H1 (cell line): ENCODE measurements at places on chromosomes 12 and 14. TPM values are rescaled to one million over a fixed set of nuclear protein-coding genes. Genes with fewer than 3 reads are reported as not detected.

HOXC12 gene
- not detected in 2 replicates for total RNA-seq

AMIGO2 gene
- 3.3 TPM in 2 replicates for total RNA-seq

MYBPC1 gene
- not detected in 2 replicates for total RNA-seq

PTPRR gene
- total RNA-seq = 0.07 and 0.27 TPM in 2 replicates

HPD gene
- 0.38 and 0.56 TPM in 2 replicates for total RNA-seq

MDM1 gene
- total RNA-seq = 9.5 and 10.7 TPM in 2 replicates

FBXW8 gene
- total RNA-seq = 15.9 and 16.0 TPM in 2 replicates

ITGB7 gene
- total RNA-seq = 0.54 and 1.2 TPM in 2 replicates

CLEC6A gene
- total RNA-seq = not detected in 2 replicates

TSPAN19 gene
- not detected in 2 replicates for total RNA-seq

FKBP11 gene
- 65.1 and 75.6 TPM in 2 replicates for total RNA-seq

CCDC197 gene
- not detected in 2 replicates for total RNA-seq

SGPP1 gene
- 6.8 and 8.1 TPM in 2 replicates for total RNA-seq

ATF1 gene
- 41.6 and 41.8 TPM in 2 replicates for total RNA-seq

IQSEC3 gene
- total RNA-seq = 3.1 and 3.6 TPM in 2 replicates

TMEM132D gene
- 9.6 and 10.1 TPM in 2 replicates for total RNA-seq

RESF1 gene
- total RNA-seq = 116 and 128 TPM in 2 replicates

ERO1A gene
- total RNA-seq = 36.5 and 42.0 TPM in 2 replicates

SYNDIG1L gene
- 3.0 and 3.5 TPM in 2 replicates for total RNA-seq

RPL10L gene
- not detected in 2 replicates for total RNA-seq

POTEM gene
- total RNA-seq = not detected in 2 replicates

FAM222A gene
- 1.1 and 1.5 TPM in 2 replicates for total RNA-seq

DLK1 gene
- 0.42 and 1.3 TPM in 2 replicates for total RNA-seq

AMHR2 gene
- total RNA-seq = 0.34 and 0.35 TPM in 2 replicates

TAS2R42 gene
- not detected in 2 replicates for total RNA-seq

SPRYD3 gene
- total RNA-seq = 6.6 and 6.8 TPM in 2 replicates

PPP4R4 gene
- 9.4 and 9.6 TPM in 2 replicates for total RNA-seq

MON2 gene
- 21.8 and 22.1 TPM in 2 replicates for total RNA-seq

AICDA gene
- total RNA-seq = not detected in 2 replicates

SLC6A12 gene
- 0.65 and 1.1 TPM in 2 replicates for total RNA-seq

GALNT9 gene
- 2.0 and 3.3 TPM in 2 replicates for total RNA-seq

PARP11 gene
- total RNA-seq = 12.8 and 13.3 TPM in 2 replicates

FGF6 gene
- total RNA-seq = not detected in 2 replicates

KCNH5 gene
- 0.50 and 0.55 TPM in 2 replicates for total RNA-seq

SLC39A5 gene
- total RNA-seq = 0.25 TPM in 1 of 2 replicates, not detected in the other

ORAI1 gene
- 28.4 and 29.9 TPM in 2 replicates for total RNA-seq

ABCC9 gene
- not detected in 2 replicates for total RNA-seq

DEGS2 gene
- total RNA-seq = 0.61 and 0.94 TPM in 2 replicates

ARPC3 gene
- total RNA-seq = 160 and 170 TPM in 2 replicates

NXPH4 gene
- total RNA-seq = 1.7 and 1.8 TPM in 2 replicates

CD27 gene
- total RNA-seq = 0.28 TPM in 1 of 2 replicates, not detected in the other

OR11G2 gene
- not detected in 2 replicates for total RNA-seq

ALX1 gene
- 0.73 and 0.80 TPM in 2 replicates for total RNA-seq

DTX1 gene
- 6.9 and 8.6 TPM in 2 replicates for total RNA-seq

RFLNA gene
- 6.4 and 8.1 TPM in 2 replicates for total RNA-seq

PIWIL1 gene
- not detected in 2 replicates for total RNA-seq
